ENCODE measurements at places on chromosomes 16 and 17.

DNA sequence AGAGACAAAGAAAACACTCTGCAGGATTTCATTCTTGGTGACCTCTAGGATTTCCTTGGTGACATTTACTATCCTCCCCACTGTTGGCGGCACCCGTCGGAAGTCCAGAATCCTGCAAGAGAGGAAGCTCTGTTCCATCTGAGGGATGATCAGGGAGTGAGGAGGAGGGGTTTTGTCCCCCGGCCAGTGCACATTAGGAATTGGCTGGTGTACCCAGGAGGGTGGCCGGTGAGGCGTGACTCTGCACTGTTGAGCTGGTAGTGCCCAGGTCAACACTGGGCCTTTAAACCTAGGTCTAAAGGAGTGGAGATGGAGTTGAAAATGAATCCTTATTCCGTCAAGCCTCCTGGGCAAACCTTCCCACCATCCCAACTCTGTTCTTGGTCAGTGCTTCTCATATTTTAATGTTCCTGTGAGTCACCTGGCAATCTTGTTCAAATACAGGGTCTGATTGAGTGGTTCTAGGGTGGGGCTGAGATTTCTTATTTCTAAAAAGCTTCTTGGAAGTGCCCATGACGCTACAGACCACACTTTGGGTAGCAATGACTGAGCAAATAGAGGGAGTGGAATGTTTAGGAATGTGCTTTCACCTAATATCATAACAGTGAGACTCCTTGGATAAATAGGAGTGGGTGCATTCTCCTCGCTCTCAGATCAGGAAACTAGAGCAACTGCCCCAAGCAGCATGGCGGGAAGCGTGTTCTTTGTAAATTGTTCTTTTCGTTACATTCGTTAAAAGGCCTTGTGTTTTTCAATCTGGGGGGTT, 30.7 kb downstream of the PRKAR1A start:
- DNase-seq, result no peak

- no peak for DNase-seq
Measured at GRCh38 chr17:8186446-8186786, 3.6 kb downstream of the BORCS6 start.

DNA sequence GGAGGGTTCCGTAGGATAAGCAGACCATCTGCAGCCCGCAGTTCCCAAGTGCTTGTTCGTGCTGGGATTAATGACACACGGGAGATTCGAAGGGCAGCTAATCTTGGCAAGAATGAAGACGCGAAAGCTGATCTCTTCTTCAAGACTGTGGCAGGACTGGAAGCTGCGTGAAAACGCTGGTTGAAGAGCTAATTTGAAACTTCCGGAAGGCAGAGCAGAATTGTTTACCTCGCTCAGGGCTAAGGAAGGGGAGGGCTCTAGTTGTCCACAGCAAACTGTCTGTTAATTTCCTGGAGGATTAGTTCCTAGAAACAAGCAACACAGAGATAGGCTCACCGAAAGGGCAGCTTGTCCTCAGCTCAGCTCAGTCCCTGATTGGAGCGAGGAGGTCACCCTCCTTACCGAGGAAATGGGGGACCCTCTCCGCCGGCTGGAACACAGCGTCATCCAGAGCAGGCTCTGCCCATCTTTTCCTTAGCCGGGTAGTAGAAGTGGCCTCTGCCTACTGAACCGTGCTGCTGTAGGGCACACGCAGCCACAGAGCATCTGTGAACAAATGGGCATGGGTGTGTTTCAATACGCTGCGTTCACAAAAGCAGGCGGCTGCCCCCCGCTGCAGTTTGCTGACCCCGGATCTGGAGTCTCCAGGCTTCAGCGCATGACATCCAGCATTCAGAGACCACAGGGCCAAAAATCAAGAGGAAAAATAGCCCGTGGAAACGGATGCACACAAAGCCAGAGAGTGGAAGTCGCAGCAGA, 16.7 kb upstream of the BAIAP2 start:
- peak; percentile 29 for DNase-seq

GRCh38 chr16:23257682-23258081, 44.4 kb upstream of the SCNN1B start:
- DNase-seq, result no peak

GRCh38 chr16:49632086-49632794, 223.7 kb downstream of the ZNF423 start:
- DNase-seq, result no peak

- no peak for DNase-seq
Measured at GRCh38 chr17:78920528-78920927, 4.7 kb downstream of the TIMP2 start.

DNA sequence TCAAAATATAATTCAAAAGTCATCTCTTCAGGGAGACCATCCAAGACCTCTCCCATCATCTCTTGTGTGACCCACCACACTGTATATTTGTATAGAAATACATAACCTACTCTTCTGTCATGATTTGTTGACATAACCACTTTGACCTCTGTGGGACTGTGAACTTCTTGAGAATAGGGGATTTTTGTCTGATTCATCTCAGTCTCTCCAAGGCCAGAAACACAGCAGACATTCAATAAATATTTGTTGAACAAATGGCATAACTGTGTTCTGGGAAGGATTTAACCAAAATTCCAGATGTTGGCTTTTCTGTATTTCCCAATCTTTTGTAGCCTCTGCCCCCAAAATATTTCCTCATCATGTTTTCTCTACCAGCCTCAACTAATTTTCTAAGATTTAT, 169.7 kb downstream of the CDH11 start:
- DNase-seq, result peak; percentile 67

DNA sequence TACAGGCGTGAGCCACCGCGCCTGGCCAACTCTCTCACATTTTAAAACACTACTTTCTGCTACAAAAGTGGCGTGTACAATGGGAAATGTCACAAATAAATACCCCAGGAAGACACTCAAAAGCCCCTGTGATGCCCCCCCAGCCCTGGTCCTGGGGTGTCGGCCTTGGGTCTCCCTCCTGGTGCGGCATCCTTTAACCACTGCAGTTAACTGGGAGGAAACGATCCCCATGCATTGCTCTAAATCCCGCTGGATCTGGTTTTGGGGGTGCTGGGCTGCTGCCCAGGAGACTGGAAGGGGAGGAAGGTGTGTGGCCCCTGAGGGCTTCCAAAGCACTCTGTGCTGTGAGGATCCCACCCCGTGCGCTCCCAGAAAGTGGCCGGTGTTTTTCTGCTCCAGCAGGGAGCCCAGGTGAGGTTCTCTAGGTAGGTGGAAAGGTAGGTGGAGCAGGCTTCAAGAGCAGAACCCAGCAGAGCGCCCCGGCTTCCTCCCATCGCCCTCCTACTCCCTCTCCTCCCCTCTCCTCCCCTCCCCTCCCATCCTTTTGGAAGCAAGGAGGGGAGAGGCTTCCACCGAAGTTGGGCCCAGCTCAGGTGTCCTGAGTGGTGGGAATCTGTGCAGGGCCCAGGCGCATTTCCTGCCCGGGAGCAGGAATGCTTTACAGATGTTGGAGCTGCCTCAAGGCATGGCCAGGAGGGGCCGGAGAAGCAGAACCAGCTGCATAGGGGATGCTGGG, 363.3 kb downstream of the SEC14L1 start:
- no peak for DNase-seq

DNA sequence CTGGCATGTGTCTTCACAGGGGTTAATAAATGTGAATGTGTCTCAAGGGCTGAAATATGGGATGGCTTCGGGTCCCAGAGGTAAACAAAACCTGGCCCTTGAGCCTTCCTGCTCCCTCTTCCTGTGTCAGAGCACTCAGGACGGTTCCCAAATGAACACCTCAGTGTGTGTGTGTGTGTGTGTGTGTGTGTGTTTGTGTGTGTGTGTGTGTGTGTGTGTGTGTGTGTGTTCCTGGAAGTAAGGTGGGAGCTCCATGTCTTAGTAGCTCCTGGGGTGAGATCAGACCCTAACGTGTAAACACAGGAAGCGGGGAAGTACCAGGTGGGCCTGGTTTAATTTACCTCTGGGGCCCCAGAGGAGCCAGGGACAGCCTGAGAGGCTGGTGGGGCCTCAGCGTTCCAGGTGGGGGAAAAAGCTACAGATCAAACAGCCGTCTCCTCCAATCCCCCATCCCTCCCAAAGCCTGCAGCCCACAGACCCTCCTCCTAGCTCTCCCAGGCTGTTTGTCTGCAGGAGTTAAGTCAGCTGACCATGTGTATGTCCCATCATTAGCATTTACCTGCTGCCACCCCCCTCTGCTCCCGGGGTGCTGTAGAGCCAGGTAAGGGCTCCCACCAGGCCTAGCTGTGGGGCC, 6.1 kb downstream of the KIF19 start:
- DNase-seq, result no peak

DNA sequence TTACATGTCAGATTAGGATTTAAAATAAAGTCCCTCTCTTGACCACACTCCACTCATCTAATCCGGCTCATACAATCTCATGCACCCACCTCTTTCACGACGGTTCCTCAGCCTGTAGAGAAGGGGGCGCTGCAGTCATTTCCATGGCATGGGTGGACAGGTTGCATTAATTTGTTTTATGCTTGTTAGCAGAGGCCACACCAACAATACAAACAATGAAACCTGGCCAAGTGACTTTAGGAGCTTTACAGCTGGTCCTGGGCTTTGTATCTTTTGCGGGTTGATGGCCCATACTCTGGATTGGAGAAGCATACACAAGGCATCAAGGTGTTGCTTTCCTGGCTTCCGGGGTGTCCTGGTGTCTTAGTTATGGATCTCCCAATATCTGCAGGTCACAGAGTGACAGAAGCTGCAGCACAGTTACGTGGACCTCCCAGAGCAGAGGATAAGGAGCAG, 9.7 kb upstream of the SNF8 start:
- DNase-seq, result no peak

DNA sequence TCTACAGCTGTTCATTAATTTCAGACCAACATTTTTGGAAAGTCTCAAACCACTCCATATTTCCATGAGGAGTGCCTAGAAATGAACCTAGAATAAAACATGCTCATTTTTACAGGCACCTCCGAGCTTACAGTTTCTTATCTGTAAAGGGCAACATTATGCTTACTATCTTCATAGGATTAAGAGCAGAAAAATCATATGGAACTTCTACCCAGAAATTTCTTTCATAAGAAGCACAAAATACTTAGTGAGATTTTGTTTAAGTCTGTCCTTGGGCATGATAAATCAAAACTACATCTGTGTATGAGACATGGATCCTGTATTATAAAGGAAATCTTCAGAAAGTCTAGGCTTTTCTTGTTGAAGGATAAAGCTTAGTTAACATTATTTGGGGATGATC, 187.4 kb downstream of the CA10 start:
- DNase-seq, result no peak

DNA sequence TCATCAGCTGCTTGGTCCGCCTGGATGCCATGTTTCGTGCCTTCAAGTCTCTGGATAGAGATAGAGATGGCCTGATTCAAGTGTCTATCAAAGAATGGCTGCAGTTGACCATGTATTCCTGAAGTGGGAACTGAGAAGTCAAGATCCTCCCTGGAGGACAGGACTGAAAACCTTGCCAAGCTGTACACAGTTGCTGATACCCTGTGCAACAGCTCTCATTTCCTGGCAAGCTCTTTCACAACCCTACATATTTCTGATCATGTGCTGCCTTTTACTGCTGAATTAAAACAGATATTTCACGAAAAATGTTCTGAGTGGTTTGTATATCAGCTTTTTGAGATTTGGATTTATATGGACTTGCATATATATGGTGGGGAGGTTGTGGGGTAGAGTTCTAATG, 898 bp downstream of the CAPNS2 start:
- peak; percentile 31 for DNase-seq

DNA sequence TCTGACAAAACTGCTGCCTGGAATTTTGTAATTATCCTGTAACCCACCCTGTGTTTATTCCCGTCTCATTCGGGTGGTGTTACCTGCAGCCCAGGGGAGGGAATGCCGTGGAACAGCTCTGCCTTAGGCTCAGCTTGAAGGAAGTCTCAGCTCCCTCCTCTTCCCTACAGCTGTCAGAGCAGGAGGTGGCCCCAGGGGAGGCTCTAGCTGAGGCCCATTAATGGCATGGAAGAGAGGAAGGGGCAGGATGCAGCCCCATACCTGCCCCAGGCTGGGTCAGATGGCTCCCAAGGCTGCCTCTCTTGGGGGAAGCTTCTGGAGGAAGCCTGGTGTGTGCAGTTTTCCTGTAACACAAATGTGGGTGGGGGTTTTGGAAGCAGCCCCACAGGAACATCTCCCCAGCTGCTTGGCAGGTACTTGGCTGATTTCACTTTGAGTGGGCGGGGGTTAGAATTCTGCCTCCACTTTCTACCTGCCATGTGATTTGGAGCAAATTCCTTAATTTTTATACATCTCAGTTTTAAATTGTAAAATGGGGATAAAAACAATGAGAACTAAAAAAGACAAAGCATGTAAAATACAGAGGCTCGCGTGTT, 103.9 kb downstream of the MGAT5B start:
- no peak for DNase-seq

DNA sequence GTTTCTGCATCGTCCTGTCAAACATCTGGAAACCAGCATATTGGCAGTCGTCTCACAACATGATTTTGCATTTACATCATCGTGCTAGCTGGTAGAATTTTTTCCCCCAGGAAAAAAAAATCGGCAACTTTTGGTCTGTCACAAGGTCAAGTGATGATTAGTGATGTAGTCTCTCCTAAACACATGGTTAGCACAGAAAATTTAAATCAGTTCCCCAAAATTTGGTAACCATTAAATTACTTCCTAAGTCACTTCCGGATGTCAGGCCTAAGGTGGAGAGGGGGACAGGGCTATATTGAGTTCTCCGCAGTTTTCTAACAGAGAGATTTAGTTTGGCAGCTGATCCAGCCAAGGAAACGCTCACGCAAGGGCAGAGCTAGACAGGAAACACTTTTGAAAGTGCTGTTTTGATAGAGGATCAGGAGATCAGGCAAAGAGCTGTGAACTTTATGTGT, 271.0 kb upstream of the TBX2 start:
- DNase-seq, result peak; percentile 30

DNA sequence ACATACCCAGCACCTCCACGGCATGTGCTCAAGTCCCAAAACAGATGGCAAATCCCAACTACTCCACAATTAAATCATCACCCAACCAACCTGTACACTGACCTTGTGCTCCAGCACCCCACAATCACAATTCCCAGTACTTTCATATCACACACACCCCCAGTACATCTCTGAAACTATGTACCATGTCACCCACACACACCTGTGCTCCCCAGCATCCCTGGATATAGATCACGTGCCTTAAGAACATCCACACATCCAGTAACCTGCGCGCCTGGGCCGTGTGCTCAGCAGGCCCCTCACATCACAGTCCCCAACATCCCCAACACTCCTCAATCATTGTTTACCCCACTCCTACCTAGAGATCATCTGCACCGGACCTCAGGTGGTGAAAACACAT, 2.1 kb downstream of the NLGN2 start:
- no peak for DNase-seq
